Cerebellar nuclear complex (tissue), 1 donor: ENCODE measurements at places on chromosomes 12 and 14.

DNA sequence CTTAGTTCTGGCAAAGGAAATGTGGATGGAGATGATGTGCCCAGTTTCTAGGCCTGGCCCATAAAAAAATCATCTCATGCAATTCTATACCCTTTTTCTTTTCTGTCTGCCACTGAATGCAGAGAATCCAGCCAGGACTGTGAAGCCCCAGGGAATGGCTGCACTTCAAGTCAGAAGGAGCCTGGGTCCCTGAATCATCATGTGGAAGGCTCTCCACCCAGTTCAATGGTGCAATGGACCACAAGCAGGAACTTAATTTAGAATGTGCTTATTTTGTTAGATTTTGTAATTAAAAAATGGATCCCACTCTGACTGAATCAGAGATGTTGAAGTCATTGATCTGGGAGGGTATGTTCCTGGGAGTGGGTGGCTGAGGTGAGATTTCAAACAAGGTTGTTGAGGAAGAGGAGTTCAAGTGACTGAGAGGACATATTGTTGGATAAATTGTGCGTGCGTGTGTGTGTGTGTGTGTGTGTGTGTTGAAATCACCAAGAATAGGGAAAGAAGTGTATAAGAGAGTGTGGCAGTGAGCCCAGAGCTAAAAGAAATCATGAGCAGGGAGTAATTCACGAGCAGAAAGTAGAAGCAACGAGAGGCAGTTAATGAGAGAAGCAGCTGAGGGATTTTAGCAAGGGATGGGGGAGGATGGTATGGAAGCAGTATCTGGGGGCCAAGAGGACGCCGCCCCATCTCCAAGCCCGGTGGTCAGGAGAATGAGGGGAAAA is 125.4 kb downstream of the TMX1 start:
- DNase-seq: no peak

- DNase-seq: no peak
Measured at GRCh38 chr12:126400831-126401230, 1335.6 kb downstream of the AACS start.

DNA sequence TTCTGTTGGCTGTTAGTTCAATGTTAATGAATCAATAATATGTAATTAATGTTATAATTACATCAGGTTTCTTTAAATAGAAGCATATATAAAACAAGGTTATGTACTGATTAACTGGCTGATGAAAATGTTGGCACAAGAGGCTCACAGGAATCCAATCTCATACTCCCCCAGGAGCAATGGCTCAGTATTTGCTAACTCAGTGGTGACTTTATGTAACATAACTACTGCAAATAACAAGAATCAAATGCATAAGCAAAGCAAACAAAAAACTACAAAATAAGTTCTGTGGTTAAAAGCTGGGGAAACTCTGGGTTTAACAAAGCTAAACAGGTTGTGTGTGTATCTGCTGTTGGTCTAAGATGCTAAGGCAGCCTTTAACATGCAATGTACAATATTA is 27.7 kb upstream of the BBS10 start:
- DNase-seq: no peak

DNA sequence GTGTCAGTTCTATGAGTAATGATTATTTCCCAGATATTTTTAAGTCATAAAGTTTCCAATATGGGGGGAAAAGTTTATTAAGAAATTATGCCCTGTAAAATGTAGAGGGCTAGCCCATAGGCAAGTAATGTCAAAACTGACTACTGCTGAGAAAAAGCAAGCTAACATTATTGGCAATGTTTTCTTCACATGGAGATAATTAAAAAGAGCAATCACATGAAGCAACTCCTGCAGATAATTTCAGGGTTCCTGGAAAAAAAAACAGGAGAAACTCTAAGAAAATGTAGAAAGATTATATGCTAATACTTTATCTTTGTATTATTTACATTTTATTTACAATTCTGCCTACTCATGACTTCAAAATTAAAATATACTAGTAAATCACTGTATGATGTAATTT is 39.8 kb downstream of the PPP1R12A start:
- DNase-seq: no peak

GRCh38 chr14:101758913-101759593 is 2.5 kb upstream of the PPP2R5C start:
- DNase-seq: no peak

DNA sequence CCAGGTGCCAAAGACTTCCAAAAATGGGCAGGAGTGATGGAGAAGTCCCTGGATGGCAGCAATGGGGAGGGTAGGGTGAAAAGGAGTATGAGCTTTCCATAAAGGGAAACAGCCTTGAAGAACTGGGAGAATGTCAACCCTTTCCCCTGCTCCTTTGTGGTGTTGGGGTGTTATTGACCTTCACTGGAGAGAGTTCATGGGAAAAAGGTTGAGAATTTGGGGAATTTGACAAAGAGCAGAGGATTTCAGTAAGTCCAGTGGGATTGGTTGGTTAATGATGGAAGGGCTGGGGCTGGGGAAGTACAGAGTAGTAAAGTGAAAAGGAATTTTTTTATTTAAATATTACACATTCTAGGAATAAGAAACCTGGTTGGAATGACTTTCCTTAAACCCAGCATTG is 116.6 kb downstream of the ERC1 start:
- DNase-seq: no peak

GRCh38 chr12:48031135-48031960 is 27.1 kb upstream of the COL2A1 start:
- no peak for DNase-seq

DNA sequence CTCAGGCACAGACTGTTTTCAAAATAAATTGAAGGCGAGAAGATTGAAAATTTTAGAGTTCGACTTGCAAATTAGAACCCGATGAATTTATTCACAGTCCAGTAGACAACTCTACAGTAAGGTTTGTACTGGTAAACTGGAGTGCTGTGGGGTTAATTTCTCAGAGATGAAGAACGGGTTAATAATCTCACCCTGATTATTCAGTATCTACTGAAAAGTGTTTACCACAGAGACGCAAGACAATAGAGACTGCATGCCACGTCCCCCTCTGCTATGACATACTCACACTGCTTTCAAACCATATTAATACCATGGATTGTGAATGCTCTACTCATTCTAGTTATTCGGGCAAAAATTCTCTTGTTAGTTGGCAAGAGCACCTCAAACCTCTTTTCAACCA is 36.1 kb downstream of the CFL2 start:
- DNase-seq: no peak

- no peak for DNase-seq
Measured at GRCh38 chr12:77249892-77250291, 184.5 kb upstream of the E2F7 start.

DNA sequence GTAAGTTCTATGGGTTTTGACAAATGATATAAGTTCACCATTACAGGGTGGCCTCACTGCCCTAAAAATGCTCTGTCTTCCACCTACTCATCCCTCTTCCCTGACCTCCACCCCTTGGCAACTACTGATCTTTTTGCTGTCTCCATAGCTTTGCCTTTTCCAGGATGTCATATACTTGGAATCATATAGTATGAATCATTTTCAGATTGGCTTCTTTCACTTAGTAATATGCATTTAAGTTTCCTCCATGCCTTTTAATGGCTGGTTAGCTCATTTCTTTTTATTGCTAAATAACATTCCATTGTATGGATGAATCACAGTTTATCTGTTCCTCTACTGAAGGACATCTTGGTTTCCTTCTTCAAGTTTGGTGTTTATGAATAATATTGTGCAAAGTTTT is 14.0 kb upstream of the PEX5 start:
- DNase-seq: no peak

DNA sequence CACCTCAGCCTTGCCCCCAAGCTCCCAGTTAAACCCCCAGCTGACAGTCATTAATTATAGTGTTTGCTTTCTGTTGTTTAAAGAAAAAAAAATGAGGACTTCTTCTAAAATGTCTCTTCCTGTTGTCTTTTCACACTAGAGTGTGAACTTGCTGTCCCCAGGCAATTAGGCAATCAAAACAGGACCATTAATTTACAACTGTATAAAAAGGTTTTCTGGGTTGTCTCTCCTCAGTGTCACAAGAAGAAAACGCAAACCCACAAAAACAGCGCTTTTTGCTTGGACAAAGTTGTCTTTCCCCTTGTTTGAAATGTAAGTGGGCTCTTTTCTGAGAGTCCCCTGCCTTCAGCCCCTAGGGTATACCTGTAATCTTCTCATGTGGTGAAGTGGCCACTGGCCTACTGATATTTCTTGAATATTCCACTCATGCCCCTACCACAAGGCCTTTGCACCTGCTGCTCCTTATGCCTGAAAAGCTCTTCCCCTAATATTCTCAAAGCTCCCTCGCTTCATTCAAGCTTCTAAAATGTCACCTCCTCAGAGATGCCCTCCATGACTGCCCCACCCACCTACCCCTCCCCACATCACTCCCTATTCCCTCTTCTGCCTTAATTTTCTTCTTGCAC is 158.9 kb upstream of the PWP1 start:
- no peak for DNase-seq

- DNase-seq: no peak
Measured at GRCh38 chr14:50085570-50086320, 30.6 kb downstream of the VCPKMT start.

DNA sequence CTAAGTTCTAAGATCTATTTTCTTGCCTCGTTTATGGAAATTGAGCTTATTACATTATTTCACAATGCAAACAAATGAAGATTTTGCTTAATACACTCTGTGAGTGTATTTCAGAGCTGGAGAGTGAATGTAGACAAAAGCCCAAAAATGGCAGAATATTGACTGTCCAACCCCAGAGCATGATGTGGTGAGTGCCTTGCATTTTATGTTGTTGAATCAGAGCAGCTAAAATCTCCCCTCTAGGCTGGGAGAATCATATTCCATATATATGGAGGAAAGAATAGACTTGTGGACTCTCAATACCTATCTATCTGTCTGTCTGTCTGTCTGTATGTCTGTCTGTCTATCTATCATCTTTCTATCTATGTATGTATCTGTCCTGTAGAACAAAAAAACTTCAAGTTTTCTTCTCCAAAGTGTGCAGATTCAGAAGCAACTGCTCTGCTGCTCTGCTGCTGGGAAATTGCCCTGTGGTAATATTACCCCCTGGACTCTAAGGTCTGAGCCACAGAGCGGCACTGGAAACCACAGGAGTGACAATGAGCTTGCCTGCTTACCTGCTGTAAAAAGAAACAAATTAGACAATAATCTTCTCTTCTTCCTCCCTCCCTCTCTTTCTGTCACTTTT is 209.4 kb upstream of the PRICKLE1 start:
- DNase-seq: no peak

GRCh38 chr14:55336162-55336561 is 64.9 kb downstream of the FBXO34 start:
- no peak for DNase-seq

DNA sequence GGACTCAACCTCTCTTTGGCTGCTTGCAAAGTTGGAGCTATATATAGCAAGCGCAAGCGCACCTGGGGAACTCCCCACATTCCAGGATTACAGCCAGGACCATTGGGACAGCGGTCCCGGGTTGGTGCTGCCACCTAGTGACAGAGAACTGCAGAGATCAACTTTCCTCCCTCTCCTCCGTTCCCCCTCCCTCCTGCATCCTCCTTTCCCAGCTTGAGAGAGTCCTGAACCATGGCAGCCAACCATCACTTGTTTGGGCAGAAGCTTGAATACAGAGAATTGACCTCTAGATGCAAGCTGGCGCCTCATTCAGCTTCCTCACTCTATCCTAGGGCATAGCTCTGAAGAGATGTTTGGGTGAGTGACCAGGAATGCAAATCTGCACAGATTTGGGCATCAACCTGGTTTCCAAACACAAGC is 17.4 kb upstream of the FLVCR2 start:
- DNase-seq: no peak

DNA sequence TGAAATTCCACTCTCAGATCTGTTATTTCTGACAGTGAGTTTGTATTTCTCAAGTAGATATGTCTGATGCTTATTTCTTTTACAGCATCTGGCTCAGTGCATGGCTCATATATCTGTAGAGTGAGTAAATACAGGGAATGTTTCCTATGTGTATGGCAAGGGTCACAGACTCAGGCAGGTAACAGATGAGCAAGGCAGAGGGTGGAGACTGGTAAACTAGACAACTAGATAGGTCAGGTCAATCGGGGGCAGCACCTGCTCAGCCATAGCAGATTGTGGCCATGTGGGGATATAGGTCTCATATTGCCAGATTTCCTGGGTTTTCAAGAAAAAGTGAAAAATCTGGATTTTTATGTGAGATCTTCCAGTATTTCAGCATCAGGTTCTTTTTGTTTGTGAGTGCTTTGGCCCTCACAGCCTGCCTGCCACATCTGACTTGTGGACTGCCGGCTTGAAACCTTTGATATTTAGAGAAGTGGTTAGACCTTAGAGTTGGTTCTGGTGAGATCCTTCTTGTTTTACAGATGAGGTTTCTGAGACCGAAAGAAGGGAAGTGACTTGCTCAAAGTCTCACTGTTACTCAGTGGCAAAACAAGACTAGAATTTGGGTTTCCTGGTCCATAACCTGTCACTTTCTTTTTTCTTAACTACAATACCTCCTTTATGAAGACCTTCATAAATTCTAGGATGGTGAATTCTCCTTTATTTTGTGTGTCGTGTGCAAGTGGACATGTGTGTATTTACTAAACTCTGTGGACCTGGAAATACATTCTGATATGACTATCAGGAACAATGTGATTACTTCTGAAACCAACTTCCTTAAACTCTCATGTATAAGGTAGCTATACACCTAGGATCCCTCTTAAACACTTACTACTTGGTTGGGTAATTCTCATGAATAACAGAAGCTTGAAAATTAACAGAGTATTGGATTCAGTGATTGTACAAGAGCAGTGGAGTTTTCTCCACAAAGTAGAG is 34.4 kb downstream of the PROX2 start:
- DNase-seq: no peak

- no peak for DNase-seq
Measured at GRCh38 chr14:77498120-77498979, at the start of gene ISM2. Gene ISM2, minus strand, starts transcription at chr14:77498816. Its CDS starts 23 bp downstream, at chr14:77498793.

GRCh38 chr12:55847033-55847432 is 4.3 kb upstream of the MMP19 start:
- DNase-seq: no peak

DNA sequence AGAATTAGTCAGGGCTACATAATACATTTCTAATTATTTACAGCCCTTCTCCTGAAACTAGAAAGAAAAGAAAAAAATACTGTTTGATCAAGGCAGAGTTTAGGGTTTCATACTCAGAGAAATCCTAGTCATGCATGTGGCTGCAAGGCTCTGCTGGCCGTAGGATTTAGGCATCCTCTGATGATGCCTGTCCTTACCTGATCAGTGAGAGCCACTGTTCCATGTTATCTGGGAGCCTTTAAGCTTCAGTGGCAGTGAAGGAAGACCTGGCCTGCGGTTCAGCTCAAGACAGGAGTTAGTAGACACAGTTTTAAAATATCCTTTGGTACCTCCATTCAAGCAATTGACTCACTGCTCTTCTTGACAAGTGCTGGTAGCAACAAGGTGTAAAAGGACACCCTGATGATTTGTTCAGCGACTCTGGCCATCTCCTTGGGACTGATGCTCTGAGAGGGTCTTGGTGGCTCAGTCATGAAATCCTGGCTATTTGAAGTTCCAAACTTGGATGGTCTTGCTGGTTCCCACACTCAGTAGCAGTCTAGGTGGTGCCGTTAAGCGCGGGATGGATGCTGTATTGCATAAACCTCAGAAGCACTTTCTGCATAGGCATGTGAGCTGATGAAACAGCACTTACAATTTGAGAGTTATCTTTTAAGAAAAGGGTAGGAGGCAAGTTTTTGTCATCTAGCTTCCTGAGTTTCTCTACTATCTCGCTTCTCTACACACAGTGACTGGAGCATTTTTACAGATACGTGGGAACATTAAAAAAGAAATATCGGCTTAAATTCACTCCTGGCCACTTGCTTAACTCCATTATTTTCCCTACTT is 162.0 kb downstream of the SAMD4A start:
- DNase-seq: no peak

- no peak for DNase-seq
Measured at GRCh38 chr14:24310646-24311604, at the start of gene LTB4R. Gene LTB4R, plus strand, starts transcription at chr14:24311502. Its CDS starts 4,150 bp downstream, at chr14:24315652.
